ENCODE measurements at places on chromosomes 1 and 21. TPM values are rescaled to one million over a fixed set of nuclear protein-coding genes. Genes with fewer than 3 reads are reported as not detected.

The CTH gene
- total RNA-seq = 7.8 TPM

The TEX38 gene
- not detected for total RNA-seq

The RXRG gene
- 70.8 TPM for total RNA-seq

The TNFRSF9 gene
- total RNA-seq = under 0.01 TPM

All from diencephalon (tissue), 1 donor.